GM20000 (cell line): ENCODE measurements at places on chromosomes 1 and 21.

DNA sequence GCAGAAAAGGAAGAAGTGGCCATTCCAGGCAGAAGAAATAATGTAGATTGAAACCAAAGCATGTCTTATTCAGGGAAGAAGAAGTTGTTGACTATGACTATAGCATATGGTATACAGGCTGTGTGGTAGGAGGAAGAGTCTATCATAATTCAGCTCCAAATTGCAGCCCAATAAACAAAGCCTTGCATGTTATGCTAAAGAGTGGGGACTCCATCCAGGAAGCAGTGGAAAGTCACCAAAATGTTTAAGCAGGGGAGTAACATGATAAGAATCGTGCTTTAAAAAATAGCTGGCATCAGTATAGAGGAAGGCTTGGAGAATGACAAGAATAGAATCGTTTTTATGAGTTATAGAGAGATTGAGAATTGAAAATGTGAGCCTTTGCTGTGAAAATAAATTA is 213.3 kb upstream of the ADGRL2 start:
- no peak for DNase-seq

GRCh38 chr1:245484176-245484575 is 329.4 kb downstream of the KIF26B start:
- DNase-seq, result no peak

GRCh38 chr1:87278825-87279535 is 49.7 kb upstream of the LMO4 start:
- DNase-seq, result no peak

DNA sequence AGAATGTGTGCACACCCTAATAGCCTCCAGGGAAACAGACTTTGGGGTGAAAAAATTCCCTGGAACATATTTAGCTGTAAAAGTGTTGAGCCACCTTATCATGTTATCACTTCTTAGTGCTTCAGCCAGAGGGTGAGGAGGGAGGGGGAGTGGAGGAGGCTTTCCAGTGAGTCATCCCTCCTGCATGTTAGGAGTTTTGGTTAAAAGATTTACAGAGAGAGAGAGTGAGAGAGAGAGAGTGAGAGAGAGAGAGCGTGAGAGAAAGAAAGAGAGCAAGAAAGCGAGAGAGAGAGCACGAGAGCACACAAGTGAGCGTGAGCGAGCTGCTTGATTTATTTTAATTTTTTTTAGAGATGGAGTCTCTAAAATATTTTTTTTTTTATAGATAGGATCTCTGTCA is 13.5 kb upstream of the CACNA1E start:
- no peak for DNase-seq

DNA sequence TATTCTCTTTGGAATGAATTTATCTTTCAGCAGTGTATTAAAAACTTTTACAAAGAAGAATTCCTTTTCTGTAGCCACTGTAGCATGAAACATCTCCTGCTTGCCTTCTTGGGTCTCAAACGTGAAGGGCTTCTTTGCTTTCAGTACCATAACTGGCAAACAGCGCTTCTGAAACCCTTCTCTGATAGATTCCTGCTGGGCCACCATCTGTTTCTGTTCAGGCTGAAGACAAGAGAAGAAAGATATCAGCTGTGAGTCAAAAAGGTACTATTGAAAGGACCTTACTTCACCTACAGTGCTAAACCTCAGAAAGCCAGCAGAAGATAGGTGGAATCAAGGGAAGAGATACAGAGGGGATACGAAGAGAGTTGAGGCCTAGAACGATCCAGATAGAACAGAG is 10.5 kb downstream of the AIM2 start:
- DNase-seq, result no peak

DNA sequence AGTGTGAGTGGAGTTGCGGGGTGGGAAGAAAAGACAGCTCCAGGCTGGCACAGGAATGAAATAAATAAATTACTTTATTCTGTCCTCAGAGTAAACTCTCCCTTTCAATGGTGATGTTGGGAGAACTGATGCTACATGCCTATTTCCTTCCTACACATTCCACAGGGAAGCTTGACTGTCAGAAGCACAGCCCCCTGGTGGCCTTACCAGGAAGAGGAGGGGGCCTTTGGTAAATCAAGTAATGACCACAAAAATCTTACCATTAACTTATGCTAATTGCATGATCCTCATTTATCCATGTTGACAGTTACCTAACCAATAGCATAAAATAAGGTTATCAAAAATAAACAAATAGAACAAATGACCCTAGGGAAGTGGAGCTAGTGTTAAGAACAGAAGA is 605.0 kb upstream of the PKN2 start:
- no peak for DNase-seq

- DNase-seq, result no peak
Measured at GRCh38 chr1:209227171-209227570, 356.3 kb upstream of the CAMK1G start.

GRCh38 chr1:9690440-9691107 is 39.0 kb downstream of the PIK3CD start:
- DNase-seq, result no peak

- DNase-seq, result no peak
Measured at GRCh38 chr1:94634977-94635416, 93.4 kb upstream of the F3 start.

- peak; percentile 80 for DNase-seq
Measured at GRCh38 chr1:155277902-155278688, 832 bp downstream of the HCN3 start.

GRCh38 chr1:223771814-223772770 is 59.8 kb downstream of the CAPN2 start:
- no peak for DNase-seq

DNA sequence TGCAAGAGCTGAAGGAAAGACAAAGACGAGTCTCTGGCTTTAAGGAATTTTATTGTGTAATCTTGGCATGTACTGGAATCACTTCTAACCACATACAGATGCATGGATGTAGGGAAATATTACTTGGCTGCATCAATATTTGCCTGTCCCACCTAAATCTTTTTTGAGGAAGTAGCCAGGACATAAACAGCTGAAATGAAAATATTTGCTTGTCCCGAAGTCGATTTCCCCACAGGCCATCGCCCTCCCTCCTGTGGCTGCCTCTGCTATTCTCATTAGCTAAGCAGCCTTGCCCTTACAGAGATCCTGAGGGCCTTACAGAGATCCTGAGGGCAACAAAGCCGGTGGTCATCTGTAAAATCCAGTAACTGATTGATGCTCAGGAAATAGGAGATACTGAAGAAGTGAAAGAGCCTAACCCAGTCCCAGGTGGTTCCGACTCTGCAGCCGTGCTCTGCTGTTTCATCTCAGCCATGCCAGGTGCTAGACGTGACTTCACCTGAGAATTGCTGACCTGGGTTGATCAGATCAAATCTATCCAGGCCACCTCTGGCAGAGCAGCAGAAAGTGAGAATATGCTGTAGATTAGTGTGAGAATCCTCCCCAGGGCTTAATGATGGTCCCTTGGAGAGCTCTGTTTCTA is 25.5 kb downstream of the MAN1C1 start:
- no peak for DNase-seq

DNA sequence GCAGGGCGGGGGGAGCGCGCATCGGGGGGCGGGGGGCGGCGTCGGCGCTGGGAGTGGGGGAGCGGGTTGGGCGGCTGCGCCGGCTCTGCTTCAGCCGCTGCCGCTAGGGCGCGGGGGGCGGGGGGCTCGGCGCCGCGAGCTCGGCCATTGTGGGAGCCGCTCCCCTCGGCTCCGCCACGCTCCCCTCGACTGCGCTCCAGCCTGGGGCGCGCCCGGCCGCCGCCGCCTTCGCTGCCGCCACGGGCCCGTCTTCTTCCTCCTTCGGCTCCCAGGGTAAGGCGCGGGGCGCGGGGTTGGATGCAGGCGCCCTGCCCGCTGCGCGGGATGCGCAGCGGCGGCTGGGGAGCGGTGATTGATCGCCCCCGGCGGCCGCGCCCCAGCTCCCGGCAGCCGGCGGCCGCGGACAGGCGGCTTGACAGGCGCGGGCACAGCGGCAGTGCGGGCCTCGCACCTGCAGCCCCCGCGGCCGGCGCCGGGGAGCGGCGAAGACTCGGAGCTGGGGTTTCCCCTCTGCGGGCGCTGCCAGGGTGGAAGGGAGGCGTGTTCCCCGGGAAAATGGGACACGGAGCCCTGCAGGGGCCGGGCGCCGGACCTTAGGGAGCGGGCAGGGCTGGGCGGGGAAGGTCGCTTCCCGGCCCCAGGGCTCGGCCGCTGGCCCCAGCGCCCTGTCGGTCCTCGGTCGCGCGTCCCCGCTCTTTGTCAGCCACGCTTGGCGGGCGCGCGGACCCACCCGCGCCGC is 55.3 kb downstream of the NDUFS5 start:
- DNase-seq, result peak; percentile 69

- peak; percentile 51 for DNase-seq
Measured at GRCh38 chr1:22141554-22142314, 1.2 kb downstream of the WNT4 start.

DNA sequence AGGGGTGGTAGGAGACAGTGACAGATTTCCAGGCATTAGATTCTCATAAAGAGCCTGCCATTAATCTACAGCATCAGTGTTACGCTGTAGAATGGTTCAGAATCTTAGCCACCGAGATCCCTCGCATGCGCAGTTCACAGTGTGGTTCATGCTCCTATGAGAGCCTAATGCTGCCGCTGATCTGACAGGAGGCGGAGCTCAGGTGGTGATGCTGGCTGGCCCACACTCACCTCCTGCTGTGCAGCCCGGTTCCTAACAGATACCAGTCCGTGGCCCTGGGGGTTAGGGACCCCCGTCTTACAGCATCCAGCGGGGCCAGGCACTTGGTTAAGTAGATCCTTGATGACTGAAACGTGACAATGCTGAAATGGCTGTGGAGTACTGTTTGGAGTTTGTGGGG is 163.6 kb upstream of the C1orf21 start:
- DNase-seq, result no peak

- peak; percentile 82 for DNase-seq
Measured at GRCh38 chr1:205061665-205062069, 18.7 kb downstream of the CNTN2 start.

DNA sequence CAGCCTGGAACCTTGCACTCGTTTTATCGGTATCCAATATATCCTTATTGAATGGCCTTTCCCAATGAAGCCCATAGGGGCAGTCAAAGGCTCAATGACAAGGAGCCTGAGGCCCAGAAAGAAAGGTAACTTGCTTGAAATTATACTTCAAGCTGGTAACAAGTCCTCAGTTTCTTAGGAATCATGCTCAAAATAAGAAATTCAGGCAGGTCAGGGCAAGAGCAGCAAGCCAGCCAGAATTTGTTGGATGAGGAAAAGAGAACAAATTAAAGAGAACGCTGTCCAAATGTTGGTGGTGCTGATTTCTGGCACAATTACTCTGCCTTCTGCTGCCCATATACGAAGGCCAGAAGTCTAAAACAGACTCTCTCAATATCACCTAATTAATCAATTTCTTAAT is 77.6 kb downstream of the DDX20 start:
- no peak for DNase-seq

GRCh38 chr1:153470707-153471106 is 10.3 kb upstream of the S100A7 start:
- no peak for DNase-seq

- DNase-seq, result no peak
Measured at GRCh38 chr1:192846950-192847349, 38.1 kb downstream of the RGS2 start.

DNA sequence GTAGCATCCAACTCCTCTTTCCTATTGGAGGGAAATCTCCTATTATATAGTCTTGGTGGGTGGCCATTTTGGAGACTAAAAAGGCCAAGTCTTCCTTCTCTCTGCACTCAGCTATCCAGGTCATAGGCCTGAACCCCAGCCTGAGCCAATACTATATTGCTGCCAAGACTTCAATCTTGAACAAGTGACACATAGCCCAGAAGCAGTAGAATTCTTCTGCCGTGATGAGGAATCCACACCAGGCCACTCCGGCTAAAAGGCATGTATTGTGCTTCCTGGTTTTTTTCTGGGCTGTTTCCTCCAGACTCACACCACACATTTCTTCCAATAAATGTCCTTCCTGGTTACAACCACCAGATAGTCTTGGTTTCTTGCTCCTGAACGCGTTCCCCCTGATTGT is 43.0 kb downstream of the ATF3 start:
- DNase-seq, result no peak

DNA sequence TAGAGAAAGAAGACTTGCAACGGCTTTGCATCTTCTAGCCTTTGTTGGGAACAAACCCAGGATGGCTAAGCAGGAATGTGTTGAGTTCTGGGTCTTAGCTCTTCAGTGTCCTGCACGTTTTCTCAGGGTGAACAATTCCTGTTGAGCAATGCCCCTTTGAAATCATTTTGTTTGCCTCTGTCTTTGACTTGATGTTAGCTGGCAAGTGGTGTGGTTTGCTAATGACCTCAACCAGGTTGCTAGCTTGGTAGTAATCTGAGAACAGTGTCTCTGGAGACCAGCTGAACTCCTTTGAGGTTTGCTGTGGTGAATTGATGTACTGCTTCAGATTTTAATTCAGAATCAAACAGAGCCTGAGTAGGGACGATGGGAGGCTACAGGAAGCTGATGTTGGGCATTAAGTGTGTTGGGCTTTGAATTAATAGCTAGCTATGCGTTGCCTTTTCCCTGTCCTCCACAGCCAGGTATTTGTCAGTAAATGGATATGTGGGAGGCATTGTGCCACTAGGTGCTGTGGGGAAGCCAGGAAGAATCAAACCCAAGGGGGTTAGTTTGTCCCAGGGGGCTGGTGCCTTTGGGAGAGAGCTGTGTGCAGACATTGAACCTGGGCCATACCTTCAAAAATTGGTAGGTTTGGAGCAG is 23.3 kb upstream of the SRSF10 start:
- peak; percentile 11 for DNase-seq

DNA sequence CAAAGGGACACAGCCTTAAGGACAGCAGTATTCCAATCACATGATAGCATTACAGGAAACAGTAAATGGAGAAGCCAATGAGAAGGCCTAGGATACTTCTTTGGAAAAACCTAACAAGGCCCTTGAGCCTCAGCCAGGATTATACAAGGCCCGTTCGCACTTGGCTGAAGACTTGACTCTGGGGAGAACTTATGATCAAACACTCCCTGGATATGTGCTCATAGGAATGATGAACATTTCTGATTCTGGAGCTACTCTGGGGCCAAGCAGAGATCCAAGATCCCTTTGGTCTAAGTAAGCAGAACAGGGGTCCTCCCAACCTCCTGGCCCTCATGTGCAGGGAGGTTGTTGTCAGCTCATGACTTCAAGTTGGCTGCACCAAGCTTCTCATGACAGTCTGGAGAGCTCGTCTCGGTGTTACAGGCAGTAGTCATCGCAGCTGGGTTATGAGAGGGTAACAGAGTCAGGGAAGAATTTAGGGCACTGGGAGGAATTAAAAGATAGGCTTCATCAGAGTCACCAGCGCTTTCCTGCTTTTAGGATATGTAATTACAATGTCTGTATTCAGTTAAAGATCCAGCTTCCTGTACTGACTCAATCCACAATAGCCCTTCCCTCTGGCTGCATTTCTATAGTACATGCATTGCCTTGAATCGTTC is 92.5 kb upstream of the IRF2BP2 start:
- DNase-seq, result no peak

DNA sequence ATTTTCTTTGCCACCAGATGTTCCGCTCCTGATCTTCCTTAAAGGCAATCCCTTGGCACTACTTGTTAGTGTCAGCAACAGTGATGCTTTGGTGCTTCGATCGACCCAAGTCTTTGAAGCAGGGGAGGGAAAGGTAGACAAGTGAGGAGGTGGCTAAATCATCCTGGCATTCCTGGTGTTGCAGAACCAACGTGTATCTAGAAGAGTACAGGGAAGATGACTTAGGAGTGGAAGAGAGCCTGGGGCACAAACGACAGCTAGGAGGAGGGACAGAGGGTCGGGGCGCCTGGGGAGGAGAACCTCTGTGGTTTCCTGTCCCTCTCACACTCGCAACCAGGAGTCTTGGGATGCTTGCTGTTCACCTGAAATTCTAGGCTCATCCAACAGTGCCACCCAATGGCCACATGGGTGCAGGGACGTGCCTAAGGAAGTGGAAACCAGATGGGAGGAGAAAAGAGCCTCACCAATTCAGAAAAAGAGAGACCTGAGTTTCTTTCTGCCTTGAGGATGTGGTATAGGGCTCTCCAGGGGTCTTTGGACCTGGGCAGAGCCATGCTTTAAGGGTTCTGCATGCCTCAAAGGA is 9.5 kb upstream of the KCNA2 start:
- peak; percentile 72 for DNase-seq
